ENCODE measurements at places on chromosomes 2 and 18.

DNA sequence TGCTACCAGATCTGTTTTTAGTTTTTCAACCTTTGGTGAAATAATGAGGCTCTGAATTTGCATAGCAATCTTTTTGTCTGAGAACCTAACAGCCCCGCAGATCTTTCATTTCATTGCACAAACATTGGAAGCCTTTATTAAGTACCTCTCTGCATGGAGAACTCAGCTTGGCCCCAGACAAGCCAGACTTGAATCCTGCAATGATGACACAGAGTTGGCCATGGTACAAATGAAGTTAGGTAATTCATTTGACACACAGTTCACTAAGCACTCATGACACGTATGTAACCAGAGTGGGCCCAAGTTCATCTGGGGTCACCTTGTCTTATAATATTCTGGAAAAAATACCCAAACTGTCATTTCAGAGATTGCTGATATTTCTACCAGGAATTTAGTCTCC lies 439.1 kb upstream of the ID2 start:
- DNase-seq, result no peak

DNA sequence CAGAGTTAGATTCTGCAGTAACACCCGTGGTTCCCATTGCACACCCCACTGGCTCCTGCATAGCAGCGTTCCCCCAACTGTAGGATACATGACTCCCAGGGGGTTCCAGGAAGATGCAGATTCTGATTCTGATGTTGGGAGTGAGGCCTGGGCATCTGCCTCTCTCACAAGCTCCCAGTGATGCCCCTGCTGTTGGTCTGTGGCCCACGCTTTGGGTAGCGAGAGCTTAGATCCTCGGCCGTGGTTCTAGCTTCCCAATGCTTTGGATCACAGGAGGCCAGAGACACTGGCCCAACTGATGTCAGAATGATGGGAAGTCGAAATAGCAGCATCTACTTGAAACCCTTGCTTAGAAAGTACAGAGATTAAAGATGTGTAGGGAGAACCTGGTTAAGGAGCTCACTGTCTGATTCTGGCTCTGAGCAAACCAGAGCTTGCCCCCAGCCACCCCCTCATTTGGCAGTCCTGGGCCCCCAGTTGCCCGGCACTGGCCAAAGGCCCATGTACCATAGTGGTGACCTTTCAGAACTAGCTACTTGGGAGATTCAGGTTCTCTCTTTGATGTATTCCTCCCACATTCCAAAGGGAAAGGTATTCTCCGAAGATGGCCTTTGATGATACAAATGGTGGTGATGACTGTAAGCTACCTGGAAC lies 197.5 kb downstream of the FAM210A start:
- no peak for DNase-seq

GRCh38 chr2:12915787-12916186 lies 199.1 kb downstream of the TRIB2 start:
- no peak for DNase-seq

DNA sequence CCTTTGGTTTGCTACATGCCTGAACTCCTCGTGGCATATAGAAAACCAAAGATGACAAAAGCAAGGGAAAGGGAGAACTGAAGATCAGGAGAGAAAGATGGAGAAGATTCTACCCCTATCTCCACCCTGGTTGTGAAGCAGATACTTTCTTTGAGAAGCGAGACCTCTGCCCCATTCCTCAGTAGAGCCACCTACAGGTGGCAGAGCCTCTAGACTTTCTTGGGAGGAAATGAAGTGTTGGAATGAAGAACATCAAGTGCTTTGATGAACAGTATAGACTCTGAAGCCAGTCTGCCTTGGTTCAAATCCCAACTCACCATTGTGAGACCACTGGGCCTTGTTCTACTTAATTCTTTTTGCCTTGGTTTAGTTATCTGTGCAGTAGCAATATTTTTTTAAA lies 348.8 kb upstream of the ETAA1 start:
- DNase-seq, result no peak

DNA sequence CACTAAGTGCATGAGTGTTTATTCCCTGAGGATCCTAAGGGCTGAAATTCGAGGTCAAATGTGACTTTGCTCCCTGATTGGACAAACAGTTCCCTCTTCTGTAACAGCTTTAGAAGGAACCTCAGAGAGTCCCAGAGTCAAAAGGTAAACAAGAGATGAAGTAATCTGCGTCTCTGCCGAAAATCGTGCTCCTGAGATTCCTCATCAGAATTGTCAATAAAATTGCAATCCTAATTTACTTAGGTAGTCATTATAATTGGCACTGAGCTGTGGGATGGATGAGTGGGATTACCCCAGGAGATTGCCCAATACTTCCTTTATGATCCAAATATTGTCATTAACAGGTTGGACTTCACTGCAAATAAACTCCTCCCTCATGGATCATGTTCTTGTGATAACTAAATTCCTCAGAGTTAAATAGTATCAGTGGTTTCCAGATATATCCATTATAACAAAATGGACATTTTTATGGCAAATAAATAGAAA lies 907 bp upstream of the SUCLG1 start:
- DNase-seq, result no peak

DNA sequence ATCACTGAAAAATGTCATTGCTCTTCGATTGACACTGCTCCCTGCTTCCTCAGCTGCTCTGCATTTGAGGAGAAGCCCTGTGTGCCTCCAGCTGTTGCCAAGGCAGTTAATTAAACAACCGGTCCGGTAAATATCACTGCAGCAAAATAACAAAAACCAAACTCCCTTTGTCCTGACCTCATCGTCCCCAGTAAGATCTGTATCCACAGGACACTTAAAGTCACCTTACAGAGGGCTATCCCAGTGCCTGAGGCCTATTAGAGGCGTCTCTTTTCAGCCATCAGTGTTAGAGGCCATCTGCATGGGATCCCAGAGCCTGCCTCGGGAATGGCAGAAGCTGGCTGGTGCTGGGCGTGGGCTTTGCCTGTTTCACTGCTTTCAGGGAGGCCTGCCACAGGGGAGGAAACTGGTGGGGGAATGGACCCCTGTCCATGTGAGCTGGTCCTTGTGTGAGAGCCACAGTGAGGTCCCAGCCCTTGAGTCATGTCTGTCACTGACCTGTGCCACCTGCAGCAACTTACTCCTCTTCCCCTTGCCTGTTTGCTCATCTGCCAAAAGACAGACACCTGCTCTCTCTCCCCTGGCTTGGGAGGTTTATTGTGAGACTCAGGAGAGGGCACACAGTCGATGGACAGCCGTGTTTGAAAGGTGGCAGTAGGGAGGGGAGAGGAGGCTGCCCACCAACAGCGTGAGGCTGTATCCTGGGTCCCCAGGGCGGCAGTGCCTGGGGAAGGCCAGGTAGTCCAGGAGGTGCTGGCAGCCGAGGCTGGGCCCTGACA lies 117.7 kb upstream of the MCFD2 start:
- no peak for DNase-seq

DNA sequence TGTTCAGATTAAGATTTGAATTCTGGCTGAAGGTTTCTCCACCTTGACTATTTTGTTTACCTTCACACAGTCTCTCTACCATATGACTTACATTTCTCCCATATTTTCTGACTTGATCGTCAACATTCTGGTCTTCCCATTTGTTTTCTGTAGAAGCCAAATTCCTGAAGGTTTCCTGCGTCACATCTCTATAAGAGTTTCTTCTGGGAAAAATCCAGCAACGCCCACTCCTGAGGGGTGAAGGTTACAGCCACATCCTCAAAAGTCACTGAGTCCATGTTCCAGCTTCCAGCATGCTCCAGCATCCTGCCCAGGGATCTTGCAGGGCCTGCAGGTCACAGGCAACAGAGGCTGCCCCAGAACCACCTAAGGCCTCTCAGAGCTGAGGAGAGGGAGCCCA lies 47.5 kb downstream of the NBEAL1 start:
- no peak for DNase-seq

DNA sequence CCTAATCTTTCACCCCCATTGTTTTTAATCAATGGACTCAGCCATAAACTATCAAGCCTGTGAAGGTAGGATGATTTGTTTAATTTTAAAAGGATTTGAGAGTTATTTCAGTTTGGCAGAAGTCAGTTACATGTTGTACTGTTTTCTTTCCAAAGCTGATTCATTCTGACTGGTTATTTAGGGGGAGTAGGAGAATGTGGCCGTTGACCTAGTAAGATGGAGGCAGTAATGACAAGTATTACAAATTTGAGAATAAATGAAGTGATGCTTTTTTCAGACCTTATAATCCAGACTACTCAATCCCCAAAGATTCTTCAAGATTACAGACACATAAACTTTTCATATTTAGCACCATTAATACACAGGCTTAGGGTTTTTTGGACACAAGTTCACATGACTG lies 4.3 kb downstream of the EPHA4 start:
- DNase-seq, result no peak

DNA sequence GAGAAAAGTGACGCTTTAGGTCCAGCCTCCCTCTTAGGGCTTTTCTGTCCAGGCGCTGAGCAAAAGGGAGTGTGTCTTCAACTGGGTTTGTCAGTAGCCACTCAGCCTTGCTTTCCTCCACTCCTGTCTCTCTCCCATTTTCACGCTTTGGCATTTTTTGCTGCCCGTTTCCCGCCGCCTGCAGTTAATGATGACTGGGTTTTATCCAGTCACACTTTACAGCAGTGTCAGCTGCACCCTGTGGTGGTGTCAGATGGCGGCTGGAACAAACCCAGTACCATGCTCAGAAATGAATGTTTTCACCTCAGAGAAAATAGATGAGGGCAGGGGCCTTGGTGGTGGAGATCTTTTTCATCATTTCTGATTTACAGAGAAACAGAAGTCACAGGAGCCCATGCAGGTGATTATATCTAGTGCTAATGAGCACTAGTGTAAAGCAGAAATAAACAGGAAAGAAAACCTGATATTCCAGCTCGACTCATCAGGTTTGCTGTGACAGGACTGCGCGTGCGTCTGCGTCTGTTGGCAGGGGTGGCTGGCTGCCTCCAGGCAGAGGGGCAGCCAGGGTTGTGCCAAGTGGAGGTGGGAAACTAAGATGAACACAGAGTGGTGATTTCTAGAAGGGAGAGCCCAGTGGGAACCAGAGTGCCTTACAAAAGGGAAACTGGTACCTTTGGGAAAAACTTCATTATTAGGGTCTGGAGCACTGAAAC lies 139.9 kb downstream of the TANC1 start:
- DNase-seq, result no peak

DNA sequence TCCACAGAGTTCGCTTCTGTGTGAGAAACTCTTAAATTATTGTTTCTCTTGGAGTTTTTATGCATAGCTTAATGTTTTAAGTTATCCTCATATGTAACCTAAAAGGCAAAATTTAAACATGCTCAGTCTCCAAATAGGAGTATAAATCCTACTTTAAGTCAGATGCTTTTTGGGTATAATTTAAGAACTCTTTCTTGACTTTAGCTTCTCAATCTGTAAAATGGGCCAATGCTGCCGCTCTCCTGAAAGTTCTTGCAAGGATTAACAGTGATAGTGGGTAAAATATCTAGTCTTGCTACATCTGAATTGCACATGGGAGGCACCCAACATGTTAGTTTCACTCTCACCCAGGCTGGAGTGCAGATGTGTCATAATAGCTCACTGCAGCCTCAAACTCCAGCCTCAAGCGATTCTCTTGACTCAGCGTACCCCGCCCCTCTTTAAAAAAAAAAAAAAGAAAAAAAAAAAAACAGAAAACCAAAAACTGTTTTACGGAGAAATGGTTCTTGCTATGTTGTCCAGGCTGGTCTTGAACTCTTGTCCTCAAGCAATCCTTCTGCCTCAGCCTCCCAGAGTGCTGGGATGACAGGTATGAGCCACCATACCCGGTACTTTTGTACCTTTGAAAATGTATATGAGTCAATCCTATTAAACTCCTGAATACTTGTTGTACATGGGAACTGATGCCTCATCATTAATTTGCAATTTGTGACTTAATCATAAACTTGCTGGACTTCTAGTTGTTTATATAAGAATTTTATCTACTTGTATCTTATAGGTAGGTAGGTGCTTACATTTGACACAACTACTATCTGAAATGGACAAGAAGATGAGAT lies 1.8 kb downstream of the FBXO48 start:
- DNase-seq, result no peak

- DNase-seq, result no peak
These were observed 5.0 kb upstream of the CHST10 start for GRCh38 chr2:100422320-100423055.

DNA sequence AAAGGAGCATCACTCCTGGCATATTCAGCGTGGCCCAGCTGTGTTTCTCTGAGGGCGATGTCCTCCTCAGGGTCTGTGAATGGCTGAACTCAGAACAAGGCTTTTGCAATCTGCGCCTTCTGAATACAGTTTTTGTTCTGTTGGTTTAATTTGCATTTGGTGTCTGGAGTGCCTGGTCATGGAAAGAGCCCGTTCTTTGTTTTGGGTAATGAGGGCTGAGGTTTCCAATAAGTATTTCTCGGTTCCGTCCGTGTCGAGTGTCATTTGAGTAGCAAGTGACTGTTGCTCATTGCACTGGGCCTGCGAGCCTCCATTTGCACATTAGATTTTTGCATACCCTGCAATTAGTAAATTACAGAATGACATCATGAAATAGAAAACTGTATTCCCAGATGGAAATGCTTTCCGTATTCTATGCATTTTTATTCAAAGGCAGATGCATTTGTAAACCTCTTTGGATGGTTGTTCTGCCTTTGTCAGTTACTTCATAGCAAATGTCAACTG lies 57.3 kb downstream of the NEDD4L start:
- no peak for DNase-seq

GRCh38 chr2:20609349-20609994 lies 41.4 kb downstream of the HS1BP3 start:
- DNase-seq, result no peak

DNA sequence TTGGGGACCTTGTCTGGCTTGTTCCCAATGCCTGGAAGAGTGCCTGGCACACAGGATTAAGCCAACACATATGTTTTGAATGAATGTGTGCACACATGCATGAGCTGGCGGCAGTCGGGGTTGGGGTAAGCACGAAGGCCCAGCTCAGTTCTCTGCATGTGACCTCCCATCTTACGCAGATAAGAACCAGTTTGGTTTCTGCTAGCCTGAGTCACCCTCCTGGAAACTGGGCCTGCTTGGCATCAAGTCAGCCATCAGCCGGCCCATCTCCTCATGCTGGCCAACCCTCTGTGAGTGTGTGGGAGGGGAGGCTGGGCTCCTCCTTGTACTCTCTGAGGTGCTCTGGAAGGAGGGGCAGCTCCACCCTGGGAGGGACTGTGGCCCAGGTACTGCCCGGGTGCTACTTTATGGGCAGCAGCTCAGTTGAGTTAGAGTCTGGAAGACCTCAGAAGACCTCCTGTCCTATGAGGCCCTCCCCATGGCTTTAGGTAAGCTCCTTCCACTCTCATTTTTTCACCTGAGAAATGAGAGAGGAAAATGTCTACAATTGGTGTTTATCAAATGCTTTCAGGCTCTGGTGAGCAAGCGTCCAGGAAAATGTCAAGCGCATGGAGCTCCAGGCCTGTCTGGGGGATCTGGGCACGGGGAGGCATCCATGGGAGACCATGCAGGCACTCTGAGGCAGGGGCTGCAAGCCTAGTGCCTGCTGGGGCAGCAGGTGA lies 9.7 kb upstream of the IL1RN start:
- DNase-seq, result no peak

GRCh38 chr2:40213071-40213470 lies 238.8 kb downstream of the SLC8A1 start:
- DNase-seq, result no peak

DNA sequence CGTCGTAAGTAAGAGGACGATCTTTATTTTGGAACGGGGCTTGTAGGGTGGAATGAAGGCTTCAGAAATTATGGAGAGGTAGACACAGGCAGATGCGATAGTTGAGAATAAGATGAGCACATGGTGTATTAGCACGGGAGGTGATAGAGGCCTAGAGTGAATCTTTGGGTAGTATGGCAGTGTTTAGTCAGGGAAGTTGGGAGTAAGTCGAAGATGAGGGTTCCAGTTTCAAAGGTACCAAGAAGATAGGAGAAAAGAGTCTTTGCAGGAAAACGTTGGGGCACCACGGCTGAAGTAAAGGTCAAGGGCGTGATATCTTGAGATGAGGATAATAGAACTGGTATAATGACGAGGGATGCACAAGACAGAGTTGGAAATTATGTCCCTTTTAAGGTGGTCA lies 654 bp downstream of the PIK3C3 start:
- DNase-seq, result no peak

Data from stimulated activated CD8-positive, alpha-beta memory T cell treated with anti-CD3 and anti-CD28 coated beads, Interleukin-4, amount 100 ng/mL, for 4 hours (primary cell).